Activated T-helper 2 cell treated with anti-CD3 and anti-CD28 coated beads, Interferon-gamma antibody, Interleukin-2, Interleukin-4, amounts not matched to agents 10 μg/mL and 5 μg/mL and 100 μg/mL, durations not matched to agents 14 hours and 24 hours and 36 hours (primary cell): ENCODE measurements at places on chromosomes 6 and 20.

DNA sequence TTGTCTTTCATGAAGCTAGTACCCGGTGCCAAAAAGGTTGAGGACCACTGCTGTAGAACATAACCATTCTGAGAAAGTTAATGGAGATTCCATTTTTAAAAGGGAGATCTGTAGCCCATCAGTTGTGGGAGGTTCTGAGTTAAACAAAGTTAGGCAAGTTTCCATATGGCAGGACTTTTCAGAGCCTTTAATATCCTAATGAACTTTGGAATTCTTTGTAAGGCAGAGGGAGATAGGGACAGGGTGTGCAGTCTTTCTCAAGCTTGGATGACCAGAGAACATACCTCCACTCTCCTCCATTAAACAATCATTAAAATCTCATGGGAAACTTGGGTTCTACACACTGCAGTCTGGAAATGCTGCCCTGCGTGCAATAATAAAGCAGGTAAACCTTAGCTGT, 14.8 kb downstream of the ADGRF4 start:
- no peak for DNase-seq

DNA sequence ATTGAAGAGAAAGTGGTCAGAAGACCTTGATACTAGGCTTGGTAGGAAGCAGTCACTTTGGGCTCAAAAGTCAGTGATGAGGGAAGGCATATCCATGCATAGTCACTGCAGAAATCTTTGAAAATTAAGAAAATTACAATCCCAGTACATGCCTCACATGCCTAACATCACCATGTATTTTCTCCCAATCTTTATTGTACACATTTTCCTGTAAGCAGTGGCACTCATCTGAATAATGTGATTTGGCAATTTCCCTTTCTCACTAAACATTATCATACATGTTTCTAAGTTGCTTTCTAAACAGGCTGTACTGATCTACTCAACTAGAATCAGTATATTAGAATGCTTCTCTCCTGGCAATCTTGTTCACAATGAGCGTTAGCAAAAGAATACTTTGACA, 280.7 kb upstream of the SUPT3H start:
- no peak for DNase-seq

DNA sequence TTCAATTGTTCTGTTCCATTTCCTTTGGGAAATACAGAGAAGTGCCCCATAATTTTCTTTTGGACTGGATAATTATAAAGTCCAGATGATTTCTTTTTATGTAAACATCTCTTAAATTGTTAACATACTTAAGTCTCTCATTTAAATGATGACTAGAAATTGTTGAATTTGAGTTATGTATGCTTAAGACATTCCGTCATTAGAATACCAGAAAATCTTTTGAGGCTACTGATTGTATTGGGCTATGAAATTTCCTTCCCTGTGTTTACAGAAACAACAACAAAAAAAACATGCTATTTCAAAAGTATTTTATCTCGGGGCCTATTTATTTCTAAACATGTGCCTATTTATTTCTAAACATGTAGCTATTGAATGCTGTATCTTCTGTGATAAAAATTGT, 125.4 kb downstream of the SH3BGRL2 start:
- no peak for DNase-seq

DNA sequence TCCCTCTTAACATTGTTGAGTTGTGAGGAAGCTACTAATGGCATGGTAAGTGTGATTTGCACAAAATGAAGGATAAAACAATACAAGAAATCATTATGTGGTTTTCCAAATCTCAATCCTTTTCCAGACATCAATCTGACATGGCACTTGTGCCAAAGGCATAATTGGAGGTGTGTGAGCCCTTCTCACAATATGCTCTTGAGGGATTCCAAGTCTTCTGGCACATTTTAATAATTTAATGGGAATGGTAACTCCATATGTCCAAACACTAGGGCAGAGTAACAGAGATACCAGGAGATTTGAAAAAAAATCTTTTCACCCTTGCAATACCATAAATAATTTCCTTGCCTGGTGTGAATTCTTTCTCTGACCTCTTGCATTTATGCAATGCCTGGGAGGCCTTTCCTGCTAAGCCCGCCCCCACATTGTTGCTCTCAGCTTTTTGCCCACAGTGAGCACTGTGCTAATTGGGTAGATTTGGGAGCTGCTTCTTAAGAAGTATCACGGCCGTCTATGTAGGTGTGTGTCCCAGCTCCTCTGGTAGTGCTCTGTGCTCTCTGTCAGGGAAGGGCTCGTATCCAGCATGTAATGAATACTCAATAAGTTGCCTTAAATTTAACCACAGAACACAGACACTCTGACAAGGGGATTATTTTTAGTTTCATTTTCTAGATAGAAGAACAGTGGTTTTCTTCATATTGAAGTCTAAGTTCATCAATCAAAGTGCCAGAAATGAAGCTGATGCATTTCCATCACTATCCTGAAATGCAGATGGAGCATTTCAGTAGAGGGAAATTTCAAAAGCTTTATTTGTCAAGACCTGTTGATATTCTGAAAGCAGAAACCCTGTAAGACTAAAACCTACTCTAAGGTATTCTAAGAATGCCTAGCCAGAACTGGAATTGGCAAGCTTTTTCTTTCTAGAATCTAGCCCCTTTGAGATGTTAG, 54.4 kb upstream of the CEP85L start:
- no peak for DNase-seq

DNA sequence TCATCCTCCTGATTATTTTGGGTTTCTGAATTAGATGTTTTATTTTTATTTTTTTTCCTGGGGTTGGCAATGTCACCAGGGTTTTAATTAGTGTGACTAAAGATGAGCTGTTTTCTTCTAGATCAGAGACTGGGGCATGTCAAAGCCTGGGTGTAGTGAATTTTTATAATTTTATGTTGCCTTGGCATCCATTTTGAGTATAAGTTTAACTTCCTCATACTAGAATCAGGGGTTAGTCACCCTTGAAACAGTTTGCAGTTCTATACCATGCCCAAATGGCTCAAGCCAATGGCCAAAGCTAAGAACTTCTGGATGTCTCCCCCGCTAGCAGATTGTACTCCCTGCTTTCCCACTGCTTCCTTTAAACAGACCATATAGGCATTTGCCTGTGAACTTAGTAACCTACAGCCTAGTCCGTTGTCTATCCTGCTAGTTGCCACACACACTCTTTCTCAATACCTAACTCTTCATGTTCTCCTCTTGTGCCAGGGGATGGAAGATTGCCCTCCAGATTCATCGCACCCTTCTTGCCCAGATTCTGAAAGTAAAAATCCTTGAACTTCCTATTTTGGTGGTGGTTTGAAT, 54.5 kb downstream of the KIAA0408 start:
- no peak for DNase-seq

DNA sequence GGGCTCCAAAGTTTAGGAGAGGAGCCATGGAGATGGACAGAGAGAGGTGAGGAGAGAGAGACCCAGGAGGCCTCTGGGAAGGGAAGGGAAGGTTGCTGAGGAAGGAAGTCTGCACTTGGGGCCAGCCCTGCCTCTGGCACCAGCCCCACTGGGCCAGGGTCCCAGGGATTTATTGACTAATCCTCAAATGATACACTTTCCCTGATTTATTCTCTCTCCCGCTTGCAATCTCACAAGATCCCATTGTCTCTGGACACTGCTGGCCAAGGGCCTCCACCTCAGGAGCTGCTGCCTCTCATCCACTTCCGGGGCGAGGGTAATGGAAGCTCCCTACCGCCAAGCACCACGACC, 43.6 kb upstream of the FOXP4 start:
- no peak for DNase-seq

- DNase-seq = no peak
Measured at GRCh38 chr6:72975352-72975752, 249.9 kb downstream of the KHDC1L start.

GRCh38 chr20:56605261-56605996, 23.7 kb upstream of the TFAP2C start:
- no peak for DNase-seq

DNA sequence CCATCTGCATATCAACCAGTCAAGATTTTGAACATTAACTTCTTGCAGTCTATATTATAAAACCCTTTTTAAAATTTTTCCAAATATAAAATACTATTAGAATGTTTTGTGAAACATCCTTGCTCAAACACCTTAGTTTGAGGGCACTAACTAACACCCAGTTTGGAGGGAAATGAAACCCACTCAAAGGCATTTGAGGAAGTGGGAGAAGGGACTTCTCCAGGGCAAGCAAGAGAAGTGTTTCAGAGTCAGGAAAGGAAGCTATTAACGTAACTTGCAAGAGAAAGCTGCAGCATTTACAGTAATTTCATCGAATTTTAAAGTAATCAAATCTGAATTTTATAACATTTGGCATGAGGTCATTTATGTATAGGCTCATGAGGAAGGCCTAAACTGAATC, 21.3 kb downstream of the MTFR2 start:
- no peak for DNase-seq

DNA sequence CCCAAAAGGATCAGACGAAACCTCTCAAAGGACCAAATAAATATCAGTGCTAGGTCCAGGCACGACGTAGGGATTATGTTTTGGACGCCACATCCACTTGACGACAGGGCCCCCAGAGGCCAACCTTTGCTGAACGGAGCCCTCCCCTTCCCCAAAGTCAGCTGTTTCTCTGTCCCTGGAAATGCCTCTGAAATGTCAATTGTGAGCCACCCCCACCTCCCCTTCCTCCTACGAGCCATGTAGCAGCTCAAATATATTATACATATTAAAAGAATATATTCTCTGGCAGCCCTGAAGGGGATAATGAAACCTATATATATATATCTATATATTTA, 39.6 kb upstream of the BLCAP start:
- no peak for DNase-seq

DNA sequence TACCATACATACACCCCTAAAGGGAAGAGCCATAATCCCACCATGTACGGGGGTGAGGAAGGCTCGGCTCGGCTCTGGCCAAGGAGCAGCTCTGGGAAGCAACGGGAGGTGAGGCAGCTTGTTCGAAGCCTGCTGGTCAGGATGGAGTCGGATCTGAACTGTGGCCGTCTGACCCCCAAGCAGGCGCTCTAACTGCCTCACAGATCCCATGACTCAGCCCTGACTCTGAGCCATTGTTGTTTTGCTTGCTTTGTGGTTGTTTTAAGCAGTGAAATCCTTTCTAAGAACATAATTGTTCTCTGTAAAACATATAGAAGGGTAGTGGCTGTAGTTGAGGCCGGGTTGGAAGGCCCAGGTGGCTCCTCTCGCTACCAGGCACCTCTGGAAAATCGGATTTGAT, 10.9 kb downstream of the C6orf132 start:
- no peak for DNase-seq

DNA sequence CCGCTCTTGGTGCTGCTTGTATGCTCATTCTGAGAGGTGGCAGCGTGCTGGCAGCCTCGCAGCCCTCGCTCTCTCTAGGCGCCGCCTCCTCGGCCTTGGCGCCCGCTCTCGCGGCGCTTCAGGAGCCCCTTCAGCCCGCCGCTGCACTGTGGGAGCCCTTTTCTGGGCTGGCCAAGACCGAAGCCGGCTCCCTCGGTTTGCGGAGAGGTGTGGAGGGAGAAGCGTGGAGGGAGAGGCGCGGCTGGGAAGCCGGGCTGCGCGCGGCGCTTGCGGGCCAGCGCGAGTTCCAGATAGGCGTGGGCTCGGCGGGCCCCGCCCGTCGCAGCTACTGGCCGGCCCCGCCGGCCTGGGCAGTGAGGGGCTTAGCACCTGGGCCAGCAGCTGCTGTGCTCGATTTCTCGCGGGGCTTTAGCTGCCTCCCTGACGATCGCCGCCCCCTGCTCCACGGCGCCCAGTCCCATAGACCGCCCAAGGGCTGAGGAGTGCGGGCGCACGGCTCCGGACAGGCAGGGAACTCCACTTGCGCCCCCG, 19.5 kb upstream of the FAM8A1 start:
- no peak for DNase-seq

DNA sequence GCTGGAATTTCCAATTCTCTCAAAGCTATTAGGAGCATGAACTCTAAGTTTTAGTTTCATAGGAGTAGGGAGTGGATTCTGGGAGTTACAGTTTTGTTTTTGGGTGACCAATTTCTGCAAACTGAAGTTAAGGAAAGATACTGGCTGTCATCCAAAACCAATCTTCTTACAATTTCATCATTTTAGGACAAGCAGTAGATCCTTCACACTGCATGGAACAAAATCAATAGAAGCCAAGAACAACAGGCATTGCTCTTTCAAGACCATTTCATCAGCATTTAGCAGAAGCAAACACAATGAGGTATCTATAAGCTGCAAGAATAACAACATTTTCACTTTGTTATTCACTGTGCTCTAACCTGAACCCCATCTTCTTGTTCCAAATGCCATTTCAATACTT, 173.0 kb downstream of the GMDS start:
- DNase-seq = no peak

GRCh38 chr6:89970609-89971337, 76.5 kb downstream of the GJA10 start:
- DNase-seq = no peak

DNA sequence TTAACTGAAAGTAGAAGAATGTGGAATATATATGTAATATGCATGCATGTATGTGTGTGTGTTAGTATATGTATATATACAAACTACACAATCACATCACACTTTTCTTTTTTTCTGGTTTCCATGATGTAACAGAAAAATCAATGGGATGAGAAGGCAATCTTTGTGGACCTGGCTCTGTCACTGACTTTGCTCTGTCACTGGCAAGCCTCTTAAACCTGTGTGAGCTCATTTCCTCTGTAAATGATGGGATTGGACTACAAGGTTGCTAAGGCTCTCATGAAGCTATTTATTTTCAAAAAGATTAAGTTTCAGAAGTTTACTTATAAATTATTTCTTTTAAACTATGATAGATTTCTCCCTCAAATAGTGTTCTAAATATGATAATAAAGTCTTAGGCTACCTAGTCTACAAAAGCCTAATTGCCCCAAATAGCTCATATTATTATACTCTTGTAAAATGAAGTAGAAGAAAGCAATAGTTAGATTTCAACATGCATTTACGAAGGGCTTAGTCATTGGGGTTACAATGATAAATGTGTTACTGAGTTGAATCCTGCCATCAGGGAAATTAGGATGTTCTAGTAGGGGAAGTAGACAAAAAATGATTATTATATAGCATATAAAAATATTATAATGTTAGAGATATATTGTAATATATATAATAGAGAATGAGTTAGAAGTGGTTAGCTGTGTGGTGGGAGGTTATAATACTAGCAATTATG, 129.3 kb downstream of the AFG1L start:
- no peak for DNase-seq

DNA sequence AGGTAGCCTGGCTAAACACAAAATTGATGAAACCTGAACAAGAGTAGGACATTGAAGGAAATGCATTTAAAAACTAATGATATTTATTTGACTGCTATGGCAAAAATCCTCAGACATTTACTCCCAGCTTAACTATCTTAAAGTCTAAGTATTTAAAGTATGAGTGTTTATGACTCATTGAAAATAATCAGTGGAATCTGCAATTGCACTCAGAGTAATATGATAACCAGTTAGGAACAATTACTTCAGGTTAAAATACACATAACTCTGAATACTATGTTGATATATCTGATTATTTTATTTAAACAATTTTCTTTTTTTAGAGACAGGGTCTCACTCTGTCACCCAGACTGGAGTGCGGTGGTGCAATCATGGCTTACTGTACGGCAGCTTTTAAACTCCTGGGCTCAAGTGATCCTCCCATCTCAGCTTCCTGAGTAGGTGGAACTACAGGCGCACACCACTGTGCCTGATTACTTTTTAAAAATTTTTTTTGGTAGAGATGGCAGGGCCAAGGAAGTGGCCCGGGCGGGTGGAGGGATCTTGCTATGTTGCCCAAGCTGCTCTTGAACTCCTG, 43.9 kb downstream of the FILIP1 start:
- DNase-seq = no peak

- DNase-seq = no peak
Measured at GRCh38 chr20:53828682-53829254, 235.1 kb upstream of the ZNF217 start.

GRCh38 chr6:45712786-45713185, 302.9 kb downstream of the CLIC5 start:
- DNase-seq = no peak
